AG20443 (cell line): ENCODE measurements at places on chromosomes 6 and 20.

DNA sequence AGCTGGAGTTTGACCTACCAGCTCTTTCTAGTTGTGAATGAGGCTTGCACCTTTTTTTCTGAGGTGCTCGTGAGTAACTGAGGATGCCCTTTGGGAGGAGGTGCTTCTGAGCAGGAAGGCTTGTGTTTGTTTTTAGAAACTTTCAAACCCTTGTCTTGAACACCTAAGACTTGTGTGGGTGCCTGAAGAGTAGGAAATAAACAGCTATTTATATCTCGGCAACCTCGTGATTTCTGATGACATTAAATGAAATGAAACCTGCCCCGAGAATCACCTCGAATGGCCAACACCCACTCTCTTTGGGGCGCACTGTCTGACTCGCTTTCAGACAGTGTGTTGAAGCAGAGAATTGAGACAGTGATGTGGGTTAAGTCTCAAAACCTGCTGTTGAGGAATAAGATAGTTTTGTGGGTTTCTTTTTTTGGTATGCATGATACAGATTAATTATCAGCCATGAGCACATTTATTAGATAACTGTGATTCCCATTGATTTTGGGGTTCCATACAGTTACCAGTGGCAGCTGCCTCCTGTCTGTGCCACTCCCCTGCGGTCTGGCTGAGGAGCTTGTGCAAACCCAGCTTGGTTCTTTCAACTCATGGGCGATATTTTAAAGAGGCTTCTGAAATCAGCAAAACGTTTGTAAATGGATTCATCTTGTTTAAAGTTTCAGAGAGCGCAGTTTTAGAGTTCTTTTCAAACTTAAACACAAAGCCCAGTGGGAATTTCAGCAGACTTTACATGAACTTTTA is 8.4 kb downstream of the IRF4 start:
- no peak for DNase-seq

DNA sequence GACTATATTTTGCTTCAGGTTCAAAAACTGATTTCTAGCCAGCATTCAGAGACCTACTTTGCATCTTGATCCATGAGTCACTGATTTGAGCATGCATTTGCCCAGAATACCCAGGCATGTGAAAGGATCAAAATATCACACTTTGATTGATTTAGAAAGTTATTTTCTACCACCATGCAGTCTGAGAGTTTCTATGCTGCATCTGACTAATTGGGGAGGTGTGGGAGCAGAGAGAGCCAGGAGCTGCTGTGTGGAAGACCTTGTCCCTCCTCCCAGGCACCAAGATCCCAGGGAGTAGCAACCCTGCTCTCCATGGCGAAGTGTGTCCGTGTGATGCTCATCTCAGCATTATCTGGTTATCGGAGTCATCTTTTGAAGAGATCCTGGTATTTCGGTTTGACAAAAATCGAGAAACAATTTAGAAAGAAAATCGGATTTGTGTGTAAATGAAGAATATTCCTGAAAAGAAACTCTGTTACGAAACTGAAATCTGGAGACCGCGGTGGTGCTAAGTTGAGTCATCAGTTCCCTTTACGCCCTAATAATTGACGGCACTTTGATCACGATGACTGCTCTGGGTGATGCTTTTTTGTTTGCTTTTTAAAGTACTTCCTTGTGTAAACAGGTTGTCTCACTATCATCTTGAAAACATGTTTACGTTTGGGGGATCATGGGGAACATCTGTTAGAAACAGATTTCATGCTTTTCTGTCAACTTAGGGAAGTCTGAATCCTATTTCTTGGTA is 193.4 kb downstream of the BACH2 start:
- no peak for DNase-seq

- no peak for DNase-seq
These were observed 125.8 kb downstream of the VEGFA start for GRCh38 chr6:43895656-43896328.

- DNase-seq, result no peak
These were observed 273.1 kb downstream of the HAO1 start for GRCh38 chr20:7667194-7667593.

DNA sequence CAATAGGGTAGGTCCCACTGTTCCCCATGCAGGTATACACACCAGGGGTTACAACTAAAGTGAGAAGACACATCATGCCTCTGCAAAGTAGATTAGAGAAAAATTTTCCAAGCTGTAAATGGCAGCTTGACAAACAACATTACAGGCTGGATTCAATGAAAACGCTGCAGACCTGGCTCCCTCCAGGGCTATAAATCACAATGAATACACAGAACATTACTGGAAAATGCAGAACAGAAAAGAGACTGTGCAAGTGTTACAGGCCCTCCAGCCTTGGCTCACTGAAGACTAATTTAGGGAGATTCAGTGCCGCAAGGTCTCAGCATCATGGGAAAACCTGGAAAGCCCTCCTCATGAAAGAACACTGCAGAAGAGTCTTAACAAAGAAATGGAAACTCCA is 207.8 kb downstream of the KHDC1L start:
- DNase-seq, result no peak

DNA sequence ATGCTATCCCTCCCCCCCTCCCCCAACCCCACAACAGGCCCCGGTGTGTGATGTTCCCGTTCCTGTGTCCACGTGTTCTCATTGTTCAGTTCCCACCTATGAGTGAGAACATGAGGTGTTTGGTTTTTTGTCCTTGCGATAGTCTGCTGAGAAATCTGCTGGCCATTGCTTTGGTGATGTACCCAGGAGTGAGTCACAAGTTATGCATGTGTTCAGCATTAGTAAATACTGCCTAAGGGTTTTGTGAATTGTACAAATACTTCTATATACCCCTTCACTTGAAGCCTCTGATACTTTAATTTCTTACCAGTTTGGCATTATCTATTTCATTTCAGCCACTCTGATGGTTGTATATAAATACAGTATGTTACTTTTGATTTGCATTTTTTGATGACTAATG is 711.3 kb upstream of the GJE1 start:
- DNase-seq, result peak; percentile 49

GRCh38 chr6:42025845-42026243 is 24.5 kb upstream of the TAF8 start:
- DNase-seq, result no peak

- no peak for DNase-seq
These were observed 48.6 kb upstream of the COL9A1 start for GRCh38 chr6:70351461-70351860.
